ENCODE measurements at places on chromosomes 16 and 17.

DNA sequence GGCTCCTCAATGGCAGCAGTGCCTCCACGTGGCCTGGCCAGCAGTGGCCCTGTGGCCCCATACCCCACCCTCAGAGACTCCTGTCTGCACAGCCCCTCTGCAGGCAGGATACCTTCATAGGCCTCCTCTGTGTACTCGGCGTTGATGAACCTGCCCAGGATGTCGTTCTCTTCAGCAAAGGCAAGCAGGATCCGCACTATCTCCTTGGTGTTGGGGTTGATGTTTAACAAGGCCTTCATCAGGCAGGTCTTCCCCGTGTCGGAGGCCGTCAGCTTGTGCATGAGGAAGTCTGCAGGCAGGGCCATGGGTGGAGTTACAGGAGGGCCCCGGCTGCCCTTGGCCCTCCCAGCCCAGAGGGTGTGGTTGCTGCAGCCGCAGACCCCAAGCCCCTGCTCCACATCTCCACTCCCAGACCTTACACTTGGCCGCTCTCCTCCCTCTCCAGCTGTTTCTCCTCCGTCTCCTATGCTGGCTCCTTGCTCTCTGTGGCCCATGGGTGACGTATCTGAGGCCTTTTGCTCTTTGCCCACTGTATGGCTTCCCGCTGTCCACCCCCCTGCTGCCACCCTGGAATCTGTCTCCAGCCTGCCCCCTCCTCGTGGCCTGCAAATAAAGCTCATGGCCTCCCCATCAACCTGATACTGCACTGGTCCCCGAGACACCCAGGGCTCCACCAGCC, 15.1 kb downstream of the TRPV3 start:
- DNase-seq: no peak

DNA sequence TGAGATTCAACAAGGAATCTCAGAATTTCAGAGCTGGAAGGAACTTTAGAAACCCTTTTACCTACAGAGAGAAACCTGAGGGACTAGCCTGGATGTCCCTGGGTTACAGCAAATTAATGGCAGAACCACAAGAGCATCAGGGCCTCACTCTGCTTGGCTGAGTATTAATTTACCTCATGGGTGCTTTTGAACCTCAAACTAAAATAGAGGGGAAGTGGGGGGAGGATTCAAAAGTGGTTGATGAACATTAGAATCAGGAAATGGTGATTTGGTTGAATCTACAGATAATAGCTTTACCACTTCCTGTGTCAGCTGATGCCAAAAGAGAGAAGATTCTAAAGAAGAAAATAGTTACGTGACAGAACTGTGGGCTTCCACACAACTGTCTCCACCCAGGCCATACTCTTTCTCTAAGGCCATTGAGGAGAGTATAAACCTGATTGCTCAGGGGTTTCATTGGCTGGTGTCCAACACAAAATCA, 11.3 kb upstream of the SKAP1 start:
- no peak for DNase-seq

DNA sequence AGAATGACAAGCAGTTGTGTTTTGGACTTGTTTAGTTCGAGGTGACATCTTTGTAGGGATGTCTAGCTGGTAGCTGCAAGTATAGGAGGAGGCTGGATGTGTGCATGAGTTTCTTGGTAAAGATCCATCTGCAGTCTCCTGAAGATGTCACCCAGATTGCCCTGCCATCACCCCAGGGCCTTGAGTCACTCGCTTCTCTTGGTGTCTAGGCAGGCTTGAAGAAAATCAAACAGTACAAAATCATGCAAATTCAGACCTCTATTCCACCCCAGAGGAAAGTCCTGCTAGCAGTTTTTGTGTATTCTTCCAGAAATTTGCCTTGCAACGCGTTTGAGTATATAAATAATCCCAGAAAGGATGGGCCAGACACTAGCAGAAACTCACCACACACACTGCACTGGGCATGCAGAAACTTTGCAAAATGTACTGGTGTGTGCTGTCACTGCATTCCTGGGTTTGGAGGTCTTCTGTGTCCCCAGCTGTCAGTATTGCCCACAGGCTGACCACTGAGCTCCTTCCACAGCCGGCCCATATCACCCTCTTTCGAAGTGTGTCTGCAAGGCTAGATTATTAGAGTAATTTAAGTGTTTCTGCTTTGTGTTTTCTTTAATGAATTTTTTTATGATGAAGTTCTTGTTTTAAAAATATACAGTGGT, 51.5 kb downstream of the TENT4B start:
- DNase-seq: no peak

- no peak for DNase-seq
These were observed 63.3 kb downstream of the NOG start for GRCh38 chr17:56656701-56657327.

GRCh38 chr16:3059041-3059722, 6.3 kb upstream of the IL32 start:
- peak; percentile 94 for DNase-seq

DNA sequence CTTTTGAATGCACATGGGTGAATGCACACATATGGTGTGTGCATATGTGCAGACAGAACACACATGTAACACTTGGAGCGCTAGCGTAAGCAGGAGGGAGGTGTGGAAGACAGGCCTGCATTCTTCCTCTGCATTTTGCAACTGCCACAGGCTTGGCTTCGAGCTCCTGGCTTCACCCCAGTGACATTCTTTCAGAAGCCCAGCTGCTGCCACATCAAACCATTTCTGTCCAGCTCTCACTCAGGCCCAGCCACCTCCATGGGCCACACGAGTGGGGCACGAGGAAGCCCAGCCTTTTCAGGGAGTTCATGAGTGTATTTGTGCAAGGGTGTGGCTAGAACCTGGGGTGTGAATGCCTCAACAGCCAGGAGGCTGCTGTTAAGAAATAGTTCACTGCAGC, 18.8 kb downstream of the LGALS3BP start:
- DNase-seq: no peak

- no peak for DNase-seq
These were observed 22.1 kb downstream of the MYH4 start for GRCh38 chr17:10447026-10447931.

GRCh38 chr17:50184064-50184463, 17.4 kb downstream of the COL1A1 start:
- no peak for DNase-seq

GRCh38 chr16:19291475-19291874, 5.9 kb downstream of the CLEC19A start:
- DNase-seq: peak; percentile 95

DNA sequence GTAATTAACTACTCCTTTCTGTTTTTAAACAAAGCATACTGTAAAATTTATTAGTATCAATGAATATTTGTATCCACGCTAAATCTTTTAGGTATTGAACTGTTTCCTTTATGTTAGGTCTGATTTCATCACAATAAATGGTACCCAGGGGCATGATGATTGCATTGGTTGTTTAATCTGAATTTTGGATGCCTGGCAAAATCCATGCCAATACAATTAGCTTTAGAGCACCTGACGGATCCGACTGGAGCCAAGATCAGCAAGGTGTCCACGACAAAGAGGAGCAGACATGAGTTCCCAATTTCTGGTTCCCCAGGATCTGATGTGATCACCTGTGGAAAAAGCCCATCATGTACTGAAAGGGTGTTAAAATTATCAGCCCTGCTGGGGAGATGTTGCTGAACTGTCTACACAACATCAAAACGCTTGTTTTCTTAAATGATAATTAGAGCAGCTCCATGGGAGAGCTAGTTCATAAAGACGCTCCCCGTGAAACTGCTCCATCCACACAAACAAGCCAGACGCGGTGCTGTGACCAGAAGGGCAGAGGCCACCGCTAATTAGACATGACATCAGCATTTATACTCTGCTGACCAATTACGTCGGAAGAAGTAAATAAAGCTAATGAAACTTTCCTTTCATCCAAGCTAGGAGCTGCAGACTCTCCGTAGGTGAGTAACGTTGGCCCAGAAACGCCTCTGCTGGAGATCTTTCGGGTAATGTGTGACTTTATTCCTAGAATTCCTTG, 151.7 kb downstream of the CPPED1 start:
- DNase-seq: peak; percentile 58

DNA sequence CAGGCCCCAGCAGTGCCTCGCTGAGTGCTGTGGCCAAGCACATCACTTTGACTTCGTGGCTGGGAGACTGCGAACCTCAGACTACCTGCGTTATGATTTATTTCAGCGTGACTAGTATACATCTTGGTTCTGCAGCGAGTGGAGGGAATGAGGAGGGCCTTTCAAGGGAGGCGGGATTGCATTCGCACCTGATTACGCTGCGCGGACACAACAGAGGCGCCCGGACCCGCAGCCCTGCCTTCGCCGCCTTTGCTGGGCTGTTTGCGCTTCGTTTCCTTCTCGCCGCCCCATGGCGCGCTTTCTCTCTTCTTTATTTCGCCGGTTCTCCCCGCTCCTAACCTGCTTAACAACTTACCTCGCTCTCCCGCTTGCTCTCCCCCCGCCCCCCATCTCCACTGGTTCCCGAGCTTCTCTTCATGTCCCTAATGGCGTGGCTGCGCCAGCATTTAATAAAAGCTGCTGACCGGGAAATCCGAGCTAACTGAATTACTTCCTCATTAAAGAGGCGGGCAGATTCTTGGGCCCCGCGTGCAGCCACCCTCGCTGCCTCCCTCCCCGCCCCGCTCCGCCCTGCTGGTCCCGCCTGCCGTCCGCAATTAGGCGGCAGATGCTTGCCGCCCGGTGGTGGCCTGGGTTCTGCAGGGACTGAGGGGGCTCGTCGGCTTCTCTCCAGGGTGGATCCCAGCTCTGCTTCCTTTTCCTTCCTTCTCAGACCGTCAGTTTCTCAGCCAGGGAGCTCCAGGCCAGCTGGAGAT, 257.6 kb upstream of the SDK2 start:
- DNase-seq: peak; percentile 47

DNA sequence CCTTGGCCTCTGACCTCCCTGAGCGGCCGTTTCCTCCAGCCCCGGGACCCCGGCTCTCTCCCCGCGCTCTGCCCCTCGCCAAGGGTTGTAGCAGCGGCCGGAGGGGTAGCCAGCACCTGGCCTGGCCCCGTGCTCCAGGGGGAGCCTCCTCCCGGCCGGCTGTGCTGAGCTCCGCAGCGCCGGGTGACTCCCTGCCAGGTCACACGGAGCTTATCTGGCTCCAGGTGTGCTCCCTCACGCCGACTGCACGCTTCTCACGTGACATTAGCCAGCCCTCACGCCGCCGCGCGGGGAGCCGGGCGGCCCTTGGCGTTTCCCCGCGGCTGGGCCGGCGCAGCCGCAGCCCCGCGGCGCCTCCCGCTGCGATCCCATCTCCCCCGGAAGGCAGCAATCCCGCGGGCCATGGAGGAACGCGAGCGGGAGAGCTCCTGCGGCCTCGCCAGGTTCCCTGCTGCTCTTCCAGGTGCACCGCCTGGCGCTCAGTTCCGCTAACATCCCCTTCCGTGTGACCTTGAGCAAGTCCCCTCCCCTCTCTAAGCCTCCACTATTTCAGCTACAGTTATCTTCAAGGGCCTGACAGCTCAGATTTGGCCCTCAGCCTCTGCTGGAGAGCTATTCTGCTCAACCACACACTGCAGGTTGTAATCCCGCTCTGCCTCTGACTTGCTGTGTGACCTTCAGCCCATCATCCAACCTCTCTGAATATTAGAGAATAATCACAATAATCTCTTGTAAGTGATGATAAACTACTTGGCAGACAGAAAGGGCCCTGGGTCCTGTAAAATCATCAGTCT, 3.4 kb downstream of the MYO18A start:
- DNase-seq: peak; percentile 41

- DNase-seq: no peak
These were observed 30.4 kb downstream of the RAI1 start for GRCh38 chr17:17711641-17712162.

DNA sequence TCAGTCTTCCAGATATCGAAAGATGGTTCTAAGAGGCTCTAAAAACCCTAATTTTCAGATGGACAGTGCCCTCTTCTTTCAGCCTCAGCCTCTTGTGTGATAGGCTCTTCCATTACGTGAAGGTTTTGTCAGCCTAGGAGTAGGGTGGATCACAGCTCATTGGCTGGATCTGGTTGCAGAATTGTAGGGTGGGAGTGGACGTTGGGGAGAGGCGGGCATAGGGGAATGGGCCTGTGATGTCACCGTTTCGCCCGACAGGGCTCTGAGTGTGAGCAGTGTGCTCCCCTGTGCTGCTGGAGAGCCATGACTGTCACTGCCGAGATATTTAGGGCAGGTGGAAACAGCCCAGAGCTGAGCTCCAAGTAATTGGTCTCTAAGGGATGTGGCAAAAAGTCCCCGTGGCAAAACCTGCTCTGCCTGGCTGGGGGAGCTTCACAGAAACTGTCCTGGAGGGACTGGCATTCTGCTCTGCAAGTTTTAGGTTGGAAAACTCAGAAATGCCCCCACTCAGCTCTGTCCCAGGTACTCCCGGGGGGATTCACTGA, 6.2 kb upstream of the WFIKKN1 start:
- no peak for DNase-seq

- no peak for DNase-seq
These were observed 154.1 kb upstream of the HS3ST3A1 start for GRCh38 chr17:13755851-13756250.

GRCh38 chr17:37300683-37301082, 75.1 kb upstream of the C17orf78 start:
- no peak for DNase-seq

Measured in neuronal stem cell (in vitro differentiated cells).